ENCODE measurements at places on chromosomes 7 and 10.

GRCh38 chr10:48737886-48738285, 53.2 kb downstream of the WDFY4 start:
- DNase-seq, result no peak

GRCh38 chr10:49389361-49389933, 6.4 kb downstream of the DRGX start:
- no peak for DNase-seq

GRCh38 chr7:105098863-105099515, 85.0 kb downstream of the KMT2E start:
- no peak for DNase-seq

DNA sequence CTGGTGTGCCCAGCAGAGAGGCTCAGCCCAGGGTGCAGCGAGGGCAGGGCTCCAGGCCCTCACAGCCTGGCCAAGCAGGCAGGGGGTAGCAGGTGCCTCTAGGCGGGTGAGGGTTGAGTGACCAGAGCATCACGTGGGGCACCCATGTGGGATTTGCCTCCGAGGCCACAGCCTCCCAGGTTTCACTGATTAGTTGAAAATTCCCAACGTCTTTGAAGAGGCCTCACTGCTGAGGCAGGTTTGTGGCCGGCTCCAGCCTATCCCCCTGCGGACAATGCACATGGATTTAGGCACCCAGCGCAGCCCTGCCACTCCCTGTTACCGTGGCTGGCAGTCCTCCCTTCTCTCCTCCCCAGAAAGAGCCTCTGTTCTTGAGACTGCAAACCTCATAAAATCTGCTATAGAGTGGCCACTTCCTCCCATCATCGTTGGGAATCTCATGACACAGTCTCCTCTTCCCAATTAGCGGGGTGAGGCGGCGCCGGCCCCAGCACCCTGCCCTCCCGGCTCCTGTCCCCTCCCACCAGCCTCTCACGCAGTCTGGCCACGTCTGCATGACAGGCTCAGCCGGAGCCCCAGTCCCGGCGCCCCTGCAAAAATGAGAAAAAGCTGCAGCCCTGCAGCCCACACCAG, 10.8 kb downstream of the MYL10 start:
- no peak for DNase-seq
